ENCODE measurements at places on chromosomes 11 and 22. TPM values are rescaled to one million over a fixed set of nuclear protein-coding genes. Genes with fewer than 3 reads are reported as not detected.

PHOX2A gene
- not detected for total RNA-seq

KCNJ11 gene
- not detected for total RNA-seq

TNKS1BP1 gene
- total RNA-seq, result 89.3 TPM

BCO2 gene
- 1.3 TPM for total RNA-seq

SCGB1A1 gene
- not detected for total RNA-seq

Data from smooth muscle cell of the coronary artery (primary cell).